ENCODE measurements at places on chromosomes 2 and 18.
A peak's percentile ranks its signal among the peaks of the same experiment; 100 is the strongest.

DNA sequence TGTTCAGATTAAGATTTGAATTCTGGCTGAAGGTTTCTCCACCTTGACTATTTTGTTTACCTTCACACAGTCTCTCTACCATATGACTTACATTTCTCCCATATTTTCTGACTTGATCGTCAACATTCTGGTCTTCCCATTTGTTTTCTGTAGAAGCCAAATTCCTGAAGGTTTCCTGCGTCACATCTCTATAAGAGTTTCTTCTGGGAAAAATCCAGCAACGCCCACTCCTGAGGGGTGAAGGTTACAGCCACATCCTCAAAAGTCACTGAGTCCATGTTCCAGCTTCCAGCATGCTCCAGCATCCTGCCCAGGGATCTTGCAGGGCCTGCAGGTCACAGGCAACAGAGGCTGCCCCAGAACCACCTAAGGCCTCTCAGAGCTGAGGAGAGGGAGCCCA, 47.5 kb downstream of the NBEAL1 start:
- DNase-seq, result no peak

- DNase-seq, result no peak
Measured at GRCh38 chr2:50763776-50764175, 268.2 kb downstream of the NRXN1 start.

DNA sequence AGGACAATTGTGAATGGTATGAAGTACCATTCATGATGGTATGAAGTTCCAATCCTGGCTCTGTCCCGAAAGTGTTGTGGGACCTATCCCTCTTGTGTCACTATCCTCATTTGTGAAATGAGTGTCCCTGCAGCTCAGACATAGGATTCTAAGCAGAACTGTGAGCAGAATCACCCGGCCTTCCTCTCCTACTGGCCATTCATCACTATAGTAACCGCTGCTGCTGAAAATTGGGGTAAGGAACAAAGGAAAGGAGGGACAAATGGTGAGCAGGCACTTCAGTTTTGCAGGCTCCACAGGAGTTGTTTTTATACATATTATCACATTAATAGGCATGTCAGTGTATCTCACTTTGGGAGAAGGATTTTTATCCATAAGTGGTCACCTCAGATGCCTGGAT, 27.4 kb downstream of the SMYD1 start:
- no peak for DNase-seq

DNA sequence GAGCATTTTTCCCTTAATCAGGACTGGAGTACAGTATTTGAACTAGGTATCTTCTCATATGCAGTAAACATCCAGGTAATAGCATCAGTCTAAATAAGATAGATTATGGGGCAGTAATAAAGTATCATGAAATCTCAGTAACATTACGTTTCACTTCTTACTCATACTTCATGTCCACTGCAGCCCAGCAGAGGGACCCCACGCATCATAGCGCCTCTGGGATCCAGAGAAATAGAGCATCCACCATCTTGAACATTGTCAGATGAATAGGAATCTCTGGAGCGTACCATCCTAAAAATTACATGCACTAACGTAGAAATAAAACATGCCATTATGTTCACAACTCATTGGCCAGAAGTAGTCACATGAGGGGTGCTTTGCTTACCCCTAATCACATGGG, 499.0 kb downstream of the CPS1 start:
- no peak for DNase-seq

DNA sequence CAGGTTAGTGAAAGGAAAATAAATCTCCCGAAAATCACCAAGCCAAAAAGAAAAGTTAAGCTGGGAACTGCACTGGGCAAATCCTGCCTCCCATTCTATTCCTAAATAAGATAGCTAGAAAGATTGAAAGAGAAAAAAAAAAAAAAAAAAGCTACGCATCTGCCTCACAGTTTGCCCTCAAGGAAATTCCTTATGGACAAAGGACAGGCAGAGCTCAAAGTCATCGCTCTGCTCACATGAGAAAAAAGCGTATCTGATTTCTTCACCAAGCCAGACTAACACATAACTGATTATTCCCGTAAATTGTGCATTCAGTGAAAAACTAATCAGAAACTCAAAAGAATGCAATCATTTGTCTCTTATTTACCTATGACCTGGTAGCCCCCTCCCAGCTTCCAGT, 50.0 kb downstream of the PUM2 start:
- no peak for DNase-seq

- peak; percentile 69 for DNase-seq
Measured at GRCh38 chr18:7987284-7987976, 420.3 kb downstream of the PTPRM start.

GRCh38 chr2:120736202-120736623, 545 bp downstream of the GLI2 start:
- peak; percentile 68 for DNase-seq

DNA sequence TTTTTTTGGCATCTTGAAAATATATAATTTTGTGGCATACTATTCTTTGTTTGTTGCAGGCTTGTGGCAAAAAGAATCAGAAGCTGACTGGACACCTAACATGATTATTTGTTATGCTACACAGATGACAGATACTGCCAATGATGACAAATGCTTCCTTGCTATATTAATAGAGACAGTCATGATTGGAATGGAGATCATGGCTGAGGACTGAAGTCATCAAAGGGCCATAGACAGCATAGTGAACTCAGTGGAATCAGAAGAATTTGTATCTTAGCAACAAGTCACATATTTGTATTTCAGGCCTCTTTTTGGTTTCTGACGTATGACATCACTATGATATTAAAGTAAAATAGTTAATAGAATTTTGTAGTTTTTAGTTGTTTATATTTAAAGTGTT, 1003.8 kb upstream of the DDX18 start:
- peak; percentile 15 for DNase-seq

DNA sequence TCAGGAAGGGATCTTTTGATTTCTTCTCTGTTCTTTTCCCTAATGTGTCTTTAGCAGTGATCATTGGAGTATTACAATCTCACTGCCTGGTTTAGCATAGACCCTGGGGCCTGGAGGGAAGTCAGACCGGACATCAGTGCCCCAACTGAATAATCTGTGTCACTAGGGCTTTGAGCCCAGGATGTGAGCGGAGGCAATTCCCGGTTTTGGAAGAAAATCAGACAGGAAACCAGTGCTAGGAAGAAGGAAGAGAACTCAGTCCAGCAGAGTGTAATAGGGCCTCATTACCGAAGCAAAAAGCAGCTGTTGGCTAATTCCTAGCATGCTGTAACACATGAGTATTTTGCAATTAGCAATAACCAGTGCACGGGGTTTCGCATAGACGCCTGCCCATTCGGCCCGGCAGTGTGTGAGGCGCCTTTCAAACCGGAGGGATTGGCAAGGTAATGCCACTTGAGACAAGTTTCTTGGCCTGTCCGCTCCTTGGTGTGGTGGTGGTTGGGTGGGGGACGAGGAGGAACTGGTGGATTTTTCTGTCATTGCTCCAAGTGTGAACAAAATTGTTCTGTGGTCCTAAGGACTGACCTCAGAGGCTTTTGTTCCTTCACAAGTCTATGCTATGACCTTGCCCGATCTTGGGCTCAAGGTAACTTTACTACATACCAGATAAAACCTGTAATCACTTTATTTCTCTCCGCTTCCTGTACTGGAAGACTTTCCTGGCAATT, 2.8 kb downstream of the FOSL2 start:
- peak; percentile 75 for DNase-seq
